ENCODE measurements at places on chromosomes 1 and 21. TPM values are rescaled to one million over a fixed set of nuclear protein-coding genes. Genes with fewer than 3 reads are reported as not detected.

DNA sequence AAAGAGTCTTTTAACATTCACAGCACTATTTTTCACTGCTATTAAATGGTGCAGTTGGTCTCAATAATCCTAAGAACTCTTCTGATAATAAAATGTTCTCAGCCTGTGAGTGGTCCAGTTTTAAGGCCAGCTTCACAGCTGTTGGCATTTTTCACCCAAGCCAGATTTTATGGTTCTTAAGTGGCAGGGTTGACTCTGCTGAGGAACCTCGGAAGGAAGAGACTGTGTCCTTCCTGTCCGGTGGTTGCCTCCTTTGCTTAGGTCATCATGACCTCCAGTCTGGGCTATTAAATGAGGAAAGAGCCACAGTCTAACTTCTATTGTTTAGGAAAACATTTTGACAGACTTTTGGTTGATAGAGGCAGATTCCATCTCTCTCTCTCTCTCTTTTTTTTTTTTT lies 112.5 kb upstream of the SERBP1 start:
- DNase-seq, result no peak
- H3K27me3 ChIP-seq, result no peaks in the 10 kb centered on the region
- no peak overlapping the region for H3K4me3 ChIP-seq
- no peak overlapping the region for H3K27ac ChIP-seq
- H3K4me1 ChIP-seq, result peaks cover 2% of the 10 kb centered on the region

Gene KCNA3
- 1.4 TPM for total RNA-seq

DNA sequence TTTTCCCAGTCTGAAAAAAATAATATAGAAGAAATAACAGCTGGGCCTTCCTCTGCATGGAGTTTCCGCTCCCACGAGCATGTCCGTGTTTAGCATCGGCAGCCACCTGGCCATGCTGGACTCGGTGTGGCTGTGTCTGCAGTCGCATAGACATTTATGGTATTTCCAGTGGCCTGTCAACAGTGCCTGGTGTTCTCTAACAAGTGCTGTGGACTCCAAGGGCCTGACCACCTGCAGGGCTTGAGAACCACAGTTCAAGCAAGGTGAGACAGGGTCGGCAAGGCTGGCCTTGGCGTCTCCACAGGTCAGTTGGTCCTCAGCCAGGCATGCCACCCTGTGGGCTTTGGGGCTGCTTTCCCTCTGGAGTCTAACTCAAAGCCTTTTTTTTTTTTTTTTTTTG lies 124.8 kb downstream of the PGBD5 start:
- no peak overlapping the region for H3K27ac ChIP-seq
- DNase-seq, result peak; percentile 51
- no peaks in the 10 kb centered on the region for H3K36me3 ChIP-seq
- no peak overlapping the region for H3K4me3 ChIP-seq

DNA sequence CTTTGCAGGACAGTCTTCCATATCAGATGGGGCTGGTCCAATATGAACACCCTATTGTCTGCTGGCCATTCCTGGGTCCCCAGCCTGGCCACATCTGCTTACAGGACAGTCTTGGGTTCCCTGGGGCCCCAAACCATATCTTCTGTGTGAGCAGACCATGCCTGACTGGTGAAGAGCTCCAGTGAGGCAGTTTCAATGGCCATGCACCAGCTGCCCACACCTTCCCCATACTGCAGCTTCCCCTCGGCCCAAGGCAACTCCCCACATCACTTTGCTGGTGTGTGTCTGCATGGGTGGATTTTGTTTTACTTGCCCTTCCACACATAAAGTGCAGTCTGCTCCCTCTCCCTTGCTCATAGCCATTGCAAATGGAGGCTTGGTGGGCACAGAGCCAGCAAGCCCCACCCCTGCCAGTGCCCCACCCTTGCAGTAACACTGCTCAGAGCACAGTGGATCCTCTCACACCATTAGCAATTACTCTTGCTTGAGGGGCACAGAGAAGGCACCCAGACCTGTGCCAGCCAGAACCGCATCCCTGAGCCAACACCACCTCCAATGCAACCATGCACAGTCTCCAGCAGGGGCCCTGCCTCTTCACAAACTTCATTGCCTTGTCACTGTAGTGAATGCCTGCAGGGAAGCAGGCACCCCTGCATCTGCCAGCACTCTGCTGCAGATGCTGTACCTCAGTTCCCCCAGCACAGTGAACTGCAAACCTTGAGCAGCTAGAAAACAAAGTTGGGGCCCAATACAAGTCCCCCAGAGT lies 474.5 kb upstream of the BEND5 start:
- DNase-seq, result no peak
- H3K27ac ChIP-seq, result no peak overlapping the region
- no peaks in the 10 kb centered on the region for H3K4me1 ChIP-seq
- no peak overlapping the region for H3K4me3 ChIP-seq
- no peaks in the 10 kb centered on the region for H3K27me3 ChIP-seq
- H3K36me3 ChIP-seq, result no peaks in the 10 kb centered on the region

GRCh38 chr21:25850126-25850842 lies 115.5 kb downstream of the GABPA start:
- H3K4me3 ChIP-seq, result no peak overlapping the region
- no peaks in the 10 kb centered on the region for H3K4me1 ChIP-seq
- DNase-seq, result no peak
- no peak overlapping the region for H3K27ac ChIP-seq
- H3K36me3 ChIP-seq, result no peaks in the 10 kb centered on the region

GRCh38 chr1:78627321-78627720 lies 7.1 kb downstream of the IFI44L start:
- H3K4me3 ChIP-seq, result no peak overlapping the region
- no peak overlapping the region for H3K27ac ChIP-seq
- H3K4me1 ChIP-seq, result no peaks in the 10 kb centered on the region
- no peaks in the 10 kb centered on the region for H3K36me3 ChIP-seq
- DNase-seq, result no peak

Gene PPP1R8
- total RNA-seq, result 36.0 TPM

- H3K4me3 ChIP-seq, result no peak overlapping the region
- H3K36me3 ChIP-seq, result peaks cover 53% of the 10 kb centered on the region
- H3K4me1 ChIP-seq, result peaks cover 8% of the 10 kb centered on the region
Measured at GRCh38 chr1:225977937-225978748, 21.0 kb downstream of the SDE2 start.

DNA sequence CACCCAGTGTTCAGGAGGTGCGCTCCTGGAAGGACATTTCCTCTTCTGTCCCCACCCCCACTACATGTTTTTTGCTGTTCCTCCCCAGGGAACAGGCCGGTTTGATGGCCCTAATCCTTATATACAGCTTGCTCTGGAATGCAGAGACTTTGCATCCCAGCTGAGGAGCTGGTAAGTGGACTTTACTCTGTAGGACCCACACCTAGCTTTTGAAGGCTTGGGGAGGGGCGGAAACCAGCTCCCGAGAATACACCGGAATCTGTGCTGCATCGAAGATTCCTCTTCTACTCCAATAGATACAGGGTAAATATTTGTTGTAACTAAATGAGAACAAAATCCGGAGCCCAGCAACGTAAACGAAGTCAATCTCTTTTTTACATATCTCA lies 1.2 kb upstream of the CGN start:
- H3K27ac ChIP-seq, result no peak overlapping the region
- H3K4me3 ChIP-seq, result no peak overlapping the region
- no peak for DNase-seq
- no peaks in the 10 kb centered on the region for H3K36me3 ChIP-seq
- H3K27me3 ChIP-seq, result no peaks in the 10 kb centered on the region

- H3K27ac ChIP-seq, result no peak overlapping the region
- H3K4me1 ChIP-seq, result peaks cover 6% of the 10 kb centered on the region
Measured at GRCh38 chr1:213976665-213977485, 10.9 kb upstream of the PROX1 start.

DNA sequence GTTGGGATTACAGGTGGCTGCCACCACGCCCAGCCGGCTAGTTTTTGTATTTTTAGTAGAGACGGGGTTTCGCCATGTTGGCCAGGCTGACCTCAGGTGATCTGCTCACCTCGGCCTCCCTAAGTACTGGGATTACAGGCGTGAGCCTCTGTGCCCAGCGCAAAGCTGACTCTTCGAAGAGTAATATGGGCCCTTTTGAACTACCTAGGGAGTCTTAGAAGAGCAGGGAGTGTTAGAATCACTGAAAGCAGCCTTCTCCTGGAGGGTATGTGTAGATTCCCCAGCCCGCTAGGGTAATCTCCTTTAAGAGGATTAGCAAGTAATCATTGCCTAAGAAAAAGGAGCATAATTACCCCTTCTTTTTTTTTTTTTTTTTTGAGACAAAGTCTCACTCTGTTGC lies 6.5 kb upstream of the MAST2 start:
- H3K4me3 ChIP-seq, result no peak overlapping the region
- H3K36me3 ChIP-seq, result no peaks in the 10 kb centered on the region
- no peaks in the 10 kb centered on the region for H3K27me3 ChIP-seq
- no peaks in the 10 kb centered on the region for H3K4me1 ChIP-seq
- DNase-seq, result no peak

Gene RASAL2
- 31.8 TPM for total RNA-seq

- no peaks in the 10 kb centered on the region for H3K36me3 ChIP-seq
- no peaks in the 10 kb centered on the region for H3K27me3 ChIP-seq
- peak overlapping the region; percentile 73 for H3K4me3 ChIP-seq
- peak overlapping the region; percentile 95 for H3K27ac ChIP-seq
- H3K4me1 ChIP-seq, result peaks cover 42% of the 10 kb centered on the region
Measured at GRCh38 chr1:23169727-23170335, 1.2 kb upstream of the LUZP1 start.

Measured in suprapubic skin (tissue), 4 donors.